ENCODE measurements at places on chromosomes 4 and X.
A peak's percentile ranks its signal among the peaks of the same experiment; 100 is the strongest.

GRCh38 chrX:101668143-101668542 is 8.5 kb upstream of the ARMCX2 start:
- DNase-seq: no peak

GRCh38 chr4:165828928-165829327 is 44.1 kb upstream of the TLL1 start:
- no peak for DNase-seq

DNA sequence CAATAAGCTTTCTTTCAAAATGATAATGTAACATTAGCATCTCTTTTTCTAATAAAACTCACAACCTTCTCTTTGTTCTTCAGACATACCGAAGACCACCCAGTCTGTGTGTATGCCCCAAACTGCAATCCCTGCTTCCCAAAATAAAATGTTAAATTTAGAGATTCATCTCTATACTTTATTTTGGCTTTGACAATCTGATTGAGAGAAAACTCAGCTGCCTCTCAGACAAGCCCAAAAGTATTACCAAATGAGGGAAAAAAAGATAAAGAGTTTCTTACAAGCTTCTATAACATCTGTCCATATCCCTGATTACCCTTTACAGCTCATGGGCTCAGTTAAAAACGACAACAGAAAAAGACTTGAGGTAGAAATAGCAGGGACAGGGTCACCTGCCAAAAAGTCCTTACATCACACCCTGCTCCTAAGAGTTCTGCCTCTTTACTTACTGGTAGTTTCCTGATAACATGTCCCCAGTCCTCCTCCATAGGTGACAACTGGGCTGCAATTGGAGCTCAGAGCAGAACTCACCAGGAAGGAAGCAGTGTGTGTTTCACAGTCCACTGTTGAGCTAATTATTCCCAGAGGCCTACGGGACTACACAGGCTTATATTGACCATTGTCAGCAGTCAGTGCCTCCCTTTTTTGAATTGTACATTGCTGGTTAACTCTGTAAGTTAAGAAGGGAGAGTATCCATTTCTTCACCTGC is 70.9 kb upstream of the FAM9C start:
- no peak for DNase-seq

- DNase-seq: no peak
Measured at GRCh38 chr4:81431971-81432370, 39.7 kb downstream of the RASGEF1B start.

GRCh38 chr4:86809809-86810208 is 39.4 kb downstream of the SLC10A6 start:
- no peak for DNase-seq

DNA sequence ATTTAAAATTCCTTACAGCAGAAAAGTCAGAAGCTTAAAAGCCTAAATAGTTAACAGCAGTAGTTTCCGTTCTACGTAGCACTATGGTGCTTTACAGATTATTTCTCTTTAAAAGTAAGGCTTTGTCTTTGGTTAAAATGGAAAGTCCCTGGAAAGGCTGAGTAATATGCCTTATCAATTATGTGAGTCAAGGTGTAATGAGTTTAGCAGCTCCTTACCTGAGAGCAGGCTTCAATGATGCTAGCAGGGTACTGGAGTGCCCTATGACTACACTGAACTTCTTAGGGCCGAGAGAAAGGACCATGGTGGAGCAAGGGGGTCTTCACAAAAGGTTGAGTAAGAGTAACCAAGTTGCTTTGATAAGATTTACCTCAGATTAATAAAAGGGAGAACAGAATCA is 12.6 kb upstream of the NKX6-1 start:
- no peak for DNase-seq

DNA sequence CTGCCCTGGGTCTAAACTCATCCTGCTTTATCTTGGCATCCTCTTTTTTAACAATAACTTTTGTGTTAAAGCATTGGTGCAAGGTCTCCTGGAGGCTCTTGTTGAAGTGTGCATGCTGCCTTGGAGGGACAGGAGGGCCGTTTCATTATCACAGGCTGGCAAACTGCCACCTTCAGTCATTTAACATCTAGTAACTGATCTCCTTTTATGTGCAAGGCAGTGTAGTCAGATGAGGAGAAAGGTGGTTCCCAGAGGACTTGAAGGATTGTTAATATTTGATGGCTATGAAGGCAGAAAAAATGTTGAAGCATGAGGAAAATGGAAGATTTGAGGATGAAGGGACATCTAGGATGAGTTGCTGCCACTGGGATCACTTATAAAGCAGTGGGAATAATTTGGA is 439.4 kb downstream of the RAPGEF2 start:
- DNase-seq: no peak

GRCh38 chr4:107619066-107619465 is 101.0 kb downstream of the PAPSS1 start:
- DNase-seq: no peak

GRCh38 chr4:52862639-52863161 is 583 bp downstream of the RASL11B start:
- DNase-seq: no peak

GRCh38 chr4:622996-623913 is 2.1 kb upstream of the PDE6B start:
- DNase-seq: peak; percentile 42

- DNase-seq: no peak
Measured at GRCh38 chr4:139142087-139142486, 34.9 kb downstream of the ELF2 start.

GRCh38 chr4:102832105-102832504 is 4.8 kb upstream of the UBE2D3 start:
- DNase-seq: no peak

DNA sequence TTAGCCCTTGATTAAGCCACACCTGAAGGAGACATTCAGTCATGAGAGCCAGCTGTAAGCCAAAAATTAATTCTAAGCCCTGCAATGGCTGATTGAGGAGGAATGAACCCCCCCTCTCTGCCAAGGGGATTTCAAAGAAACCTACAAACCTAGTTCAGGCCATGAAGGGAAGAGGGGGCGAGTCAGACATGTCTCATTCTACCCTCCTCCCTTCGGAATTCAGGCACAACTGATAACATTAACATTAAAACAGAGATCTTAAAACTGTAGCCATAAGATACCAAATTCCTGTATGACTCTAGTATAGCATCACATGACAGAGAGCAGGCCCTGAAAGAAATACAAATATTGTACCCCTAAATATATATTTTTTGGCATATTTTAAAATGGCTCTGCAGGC is 40.4 kb upstream of the AFAP1 start:
- DNase-seq: no peak

- no peak for DNase-seq
Measured at GRCh38 chrX:23788521-23788920, 5.5 kb downstream of the SAT1 start.

DNA sequence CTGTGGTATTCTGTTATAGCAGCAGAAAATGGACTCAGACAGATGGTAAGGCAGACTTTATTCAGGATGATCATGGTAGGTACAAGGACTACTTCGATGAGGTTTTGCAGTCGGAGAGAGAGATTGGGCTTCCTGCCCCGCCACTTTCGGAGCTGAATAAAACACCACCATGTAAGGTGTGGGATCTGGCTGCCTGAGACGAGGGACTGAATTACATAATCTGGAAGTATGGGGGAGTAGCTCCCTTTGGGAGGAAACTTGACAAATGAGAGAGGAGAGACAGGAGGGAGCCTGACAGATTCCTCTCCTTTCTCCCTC is 255.5 kb upstream of the GATB start:
- no peak for DNase-seq

DNA sequence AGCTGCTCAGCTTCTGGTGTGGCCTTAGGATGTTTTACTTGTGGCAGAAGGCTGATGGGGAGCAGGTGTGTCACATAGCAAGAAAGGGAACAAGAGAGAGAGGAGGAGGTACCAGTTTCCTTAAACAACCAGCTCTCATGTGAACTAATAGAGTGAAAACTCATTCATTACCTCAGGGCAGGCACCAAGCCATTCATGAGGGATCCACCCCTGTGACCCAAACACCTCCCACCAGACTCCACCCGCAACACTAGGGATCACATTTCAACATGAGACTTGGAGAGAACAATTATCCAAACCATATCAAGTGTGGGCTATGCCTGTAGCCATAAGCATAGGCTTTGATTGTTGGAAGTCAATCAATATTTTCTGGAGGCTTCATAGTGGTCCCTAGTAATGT is 56.0 kb downstream of the GSX2 start:
- DNase-seq: no peak

GRCh38 chrX:105323928-105324327 is 103.4 kb upstream of the TEX13A start:
- DNase-seq: no peak

DNA sequence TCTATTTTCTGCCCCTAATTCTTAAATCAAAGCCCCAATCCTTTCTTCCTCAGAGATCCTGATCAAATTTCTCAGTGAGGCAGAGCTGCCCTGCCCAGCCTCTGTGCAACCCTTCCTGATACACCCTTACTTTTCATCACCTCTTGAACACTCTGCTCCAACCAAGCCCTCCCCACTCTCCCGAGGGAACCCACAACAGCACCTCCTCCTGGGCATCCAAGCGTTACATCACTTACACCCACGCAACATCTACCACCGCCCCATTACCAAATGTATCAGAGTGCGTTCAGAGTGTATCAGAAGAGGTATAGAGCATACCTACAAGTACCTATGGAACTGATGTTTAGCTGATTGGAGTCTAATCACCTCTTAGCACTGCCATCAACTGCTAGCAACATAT is 186.5 kb downstream of the RAP1GDS1 start:
- DNase-seq: no peak

- DNase-seq: no peak
Measured at GRCh38 chr4:122771724-122772123, 39.2 kb downstream of the BBS12 start.

DNA sequence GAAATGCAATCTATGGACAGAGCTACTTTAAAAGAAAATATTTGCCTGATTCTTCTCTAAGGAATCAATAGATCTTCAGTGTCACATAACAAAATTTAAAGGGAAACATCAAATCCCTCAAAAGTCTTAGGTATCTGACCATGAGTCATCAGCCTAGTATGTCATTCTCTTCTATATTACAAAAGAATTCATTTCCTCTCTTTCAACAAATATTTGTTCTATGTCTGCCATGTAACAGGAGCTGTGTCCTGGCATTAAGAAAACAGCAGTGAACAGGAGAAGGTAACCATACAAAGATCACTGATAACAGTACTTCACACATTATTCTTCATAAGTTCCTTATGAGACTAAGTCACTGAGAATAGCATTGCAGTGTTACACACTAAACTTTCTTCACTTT is 243.6 kb upstream of the DKK2 start:
- no peak for DNase-seq

- DNase-seq: no peak
Measured at GRCh38 chr4:106690487-106690886, 321.9 kb upstream of the GIMD1 start.

DNA sequence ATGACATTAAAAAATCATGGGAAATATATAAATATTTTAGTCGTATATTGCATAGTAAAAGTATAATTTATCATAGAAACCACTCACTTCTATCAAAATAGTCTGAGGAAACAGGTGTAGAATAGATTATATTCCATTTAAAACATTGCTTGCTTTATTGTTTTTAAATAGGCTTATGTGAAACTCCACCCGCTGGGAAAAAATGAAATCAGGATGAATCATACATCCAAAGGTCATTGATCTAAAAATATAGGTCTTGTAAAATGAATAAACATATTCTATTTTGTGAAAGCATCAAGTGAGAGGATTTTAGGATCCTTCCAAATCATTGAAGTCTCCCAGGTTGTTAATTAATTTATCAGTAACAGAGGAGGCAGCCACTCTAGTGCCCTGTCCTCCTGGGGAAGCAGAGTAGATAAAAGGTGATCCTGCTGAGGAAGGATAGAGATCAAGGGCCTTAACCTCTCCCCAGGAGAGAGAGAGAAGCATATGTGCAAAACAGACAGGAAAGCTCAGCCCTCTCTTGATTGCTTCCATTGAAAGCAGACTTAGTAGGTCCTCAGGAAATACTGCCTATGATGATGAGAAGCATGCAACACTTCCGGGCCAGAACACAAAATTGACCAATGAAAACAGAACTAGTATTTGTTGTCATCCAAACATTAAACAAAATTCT is 96.8 kb upstream of the MAP9 start:
- no peak for DNase-seq

DNA sequence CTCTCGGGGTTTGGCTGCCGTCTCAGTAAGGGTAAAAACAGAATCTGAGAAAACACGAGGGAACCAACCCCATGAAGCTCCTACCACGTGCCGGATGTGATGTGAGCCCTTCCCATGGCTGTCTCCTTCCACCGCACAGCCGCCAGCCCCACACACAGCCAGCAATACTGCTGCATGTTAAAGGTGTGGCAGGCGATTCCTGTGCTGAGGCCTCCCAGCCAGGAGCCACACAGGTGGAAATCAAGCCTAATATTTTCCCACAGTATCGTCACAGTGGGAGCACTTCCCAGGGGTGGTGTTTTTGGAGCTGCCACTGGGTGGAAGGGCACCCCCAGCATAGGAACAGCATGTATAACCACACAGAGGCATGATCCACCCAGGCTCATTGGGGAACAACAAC is 77.5 kb downstream of the SLC2A9 start:
- DNase-seq: peak; percentile 16

DNA sequence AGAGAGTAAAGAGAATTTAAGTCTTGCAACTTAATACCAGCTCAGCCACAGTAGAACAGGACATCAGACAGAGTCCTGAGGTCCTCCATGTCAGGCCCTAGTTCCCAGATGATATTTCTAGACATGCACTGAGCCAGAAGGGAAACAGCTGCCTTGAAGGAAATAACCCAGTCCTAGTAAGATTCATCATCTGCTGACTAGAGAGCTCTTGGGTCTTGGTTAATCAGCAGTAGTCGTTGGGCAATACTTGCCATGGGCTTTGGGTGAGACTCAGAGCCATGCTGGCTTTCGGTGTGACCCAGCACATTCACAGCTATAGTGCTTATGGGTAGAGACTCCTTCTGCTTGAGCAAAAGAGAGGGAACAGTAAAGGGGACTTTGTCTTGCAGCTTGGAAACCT is 379.1 kb downstream of the AR start:
- no peak for DNase-seq

DNA sequence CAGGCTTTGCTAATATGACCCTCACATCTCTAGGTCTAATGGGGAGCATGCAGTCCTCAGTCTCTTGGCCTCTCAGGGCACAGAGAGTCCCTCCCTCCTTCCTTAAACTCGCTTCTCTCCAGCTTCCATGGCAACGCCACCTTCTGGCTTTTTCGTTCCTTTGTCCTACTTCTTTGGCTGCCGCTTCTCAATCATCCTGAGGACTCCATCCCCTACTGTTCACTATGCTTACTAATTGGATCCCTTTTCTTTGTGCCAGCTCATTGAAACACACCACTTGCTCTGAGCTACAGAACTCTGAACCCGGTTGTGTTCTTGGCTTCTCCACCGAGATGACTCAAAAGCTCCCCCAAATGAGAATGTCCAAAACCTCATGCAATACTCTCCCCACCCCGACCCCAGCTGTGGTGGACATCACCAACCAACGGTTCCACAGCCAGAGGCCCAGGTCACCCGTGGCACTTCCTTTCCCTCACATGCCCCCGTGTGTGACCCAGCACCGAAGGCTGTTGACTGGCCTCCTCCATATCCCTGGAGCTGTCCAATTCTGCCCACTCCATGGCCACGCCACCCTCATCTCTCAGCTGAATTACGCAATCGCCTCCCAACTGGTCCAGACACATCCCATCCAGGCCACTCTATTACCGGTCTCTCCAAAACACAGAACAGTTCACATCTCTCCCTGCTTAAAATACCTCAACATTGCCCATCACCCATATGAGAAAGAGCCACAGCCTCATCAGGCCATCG is 34.7 kb downstream of the CRMP1 start:
- DNase-seq: no peak
